Stimulated activated CD4-positive, alpha-beta T cell treated with anti-CD3 and anti-CD28 coated beads, Interleukin-15, amount 100 ng/mL, for 1 hour (primary cell): ENCODE measurements at places on chromosomes 6 and 20.

DNA sequence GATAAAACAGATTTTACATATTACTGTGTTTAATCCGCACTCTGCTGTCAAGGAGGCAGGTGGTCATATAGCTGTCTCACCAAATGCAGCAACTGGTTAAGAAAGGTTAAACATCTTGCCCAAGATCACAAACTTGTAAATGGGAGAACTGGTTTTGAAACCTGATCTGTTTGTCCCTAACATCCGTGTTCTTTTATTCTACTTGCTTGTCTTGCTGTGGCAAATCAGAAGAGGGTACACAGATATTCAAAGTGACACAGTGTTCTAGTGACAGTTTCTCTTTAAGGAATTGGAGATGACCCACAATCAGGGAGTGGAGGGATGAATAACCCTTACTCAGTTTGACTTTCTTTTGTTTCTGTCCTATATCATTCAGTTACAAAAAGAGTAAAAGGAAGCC lies 83.0 kb upstream of the SGK1 start:
- DNase-seq: no peak

DNA sequence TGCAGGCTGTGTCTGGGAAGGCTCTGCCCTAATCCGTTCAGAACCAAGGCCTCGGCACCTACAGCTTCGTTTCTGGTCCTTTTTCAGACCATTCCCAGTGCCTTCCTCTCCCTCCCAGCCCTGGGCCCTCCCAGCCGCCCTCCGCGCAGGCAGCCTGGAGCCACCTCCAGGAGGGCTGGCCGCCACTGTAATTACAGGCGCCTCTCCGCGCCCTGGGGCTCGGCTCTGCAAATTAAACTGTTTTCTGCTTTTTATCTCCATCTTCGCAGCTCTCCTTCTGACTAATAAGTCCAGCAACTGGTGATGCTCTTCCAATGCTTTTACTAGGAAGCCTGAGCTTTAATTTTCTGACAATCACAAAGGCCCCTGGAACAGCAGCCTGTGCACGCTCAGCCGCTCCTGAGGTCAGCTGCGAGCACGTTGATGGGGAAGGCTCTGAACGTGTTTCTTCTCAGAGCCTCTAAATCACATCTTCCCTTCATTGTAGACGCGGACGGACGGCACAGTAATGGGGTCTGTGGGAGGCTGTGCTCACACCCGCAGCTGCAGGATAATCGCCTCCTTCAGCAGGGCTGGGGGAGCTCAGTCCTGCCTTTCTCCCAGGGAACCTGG lies 194.6 kb downstream of the DLL1 start:
- no peak for DNase-seq

DNA sequence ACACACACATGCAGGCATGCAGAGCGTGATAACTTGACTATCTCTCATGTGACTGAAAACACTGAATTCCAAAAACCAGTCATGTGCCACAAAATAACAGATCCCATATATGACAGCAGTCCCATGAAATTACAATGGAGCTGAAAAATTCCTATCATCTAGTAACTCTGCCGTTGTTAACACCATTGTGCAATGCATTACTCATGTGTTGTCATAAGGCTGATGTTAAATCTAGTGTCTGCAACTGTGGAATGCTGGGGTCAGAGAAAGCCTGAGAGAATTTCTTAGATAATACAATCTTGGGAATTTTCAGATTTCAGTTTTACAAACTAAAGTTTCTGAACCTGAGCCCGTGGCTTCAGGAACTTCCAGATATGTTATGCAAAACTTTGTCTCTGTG lies 70.2 kb downstream of the LYRM4 start:
- no peak for DNase-seq

DNA sequence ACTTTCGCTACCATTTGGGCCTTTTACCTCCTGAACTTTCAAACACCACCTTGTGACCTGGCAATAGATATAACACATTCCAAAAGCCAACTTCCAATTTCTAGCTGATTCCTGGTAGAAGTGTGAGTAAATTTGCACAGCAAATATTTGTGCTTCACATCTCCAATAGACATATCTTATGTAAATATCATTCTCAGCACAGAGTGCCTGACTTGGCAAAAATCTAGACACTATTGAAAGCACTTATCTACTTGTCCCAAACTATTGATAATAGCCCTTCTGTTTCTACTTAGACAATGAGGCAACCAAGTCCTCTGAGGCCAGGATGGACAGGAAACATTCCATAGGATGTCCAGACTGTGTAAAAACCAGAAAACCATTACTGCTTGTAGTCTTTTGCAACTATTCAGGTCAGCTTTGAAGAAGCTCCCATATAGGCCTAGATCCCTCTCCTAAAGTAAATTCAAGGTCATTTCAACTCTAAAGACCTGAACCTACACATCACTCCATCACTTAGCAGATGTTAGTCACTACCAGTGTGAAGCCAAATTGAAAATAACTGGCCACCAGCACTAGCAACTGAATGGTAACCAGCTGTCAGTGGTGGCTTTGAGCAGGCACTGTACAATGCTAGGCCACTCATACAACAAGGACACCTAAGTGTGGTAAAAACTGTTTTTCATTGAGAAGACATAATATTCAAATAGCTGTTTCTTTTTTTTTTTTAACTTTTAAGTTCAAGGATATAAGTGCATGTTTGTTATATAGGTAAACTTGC lies 95.3 kb upstream of the RSPO3 start:
- no peak for DNase-seq
